Caudate nucleus (tissue), 63 donors: ENCODE measurements at places on chromosomes 2 and 18.

- DNase-seq, result no peak
Measured at GRCh38 chr18:7002107-7002506, 115.5 kb downstream of the LAMA1 start.

- no peak for DNase-seq
Measured at GRCh38 chr2:16045653-16046352, 105.5 kb downstream of the MYCN start.

DNA sequence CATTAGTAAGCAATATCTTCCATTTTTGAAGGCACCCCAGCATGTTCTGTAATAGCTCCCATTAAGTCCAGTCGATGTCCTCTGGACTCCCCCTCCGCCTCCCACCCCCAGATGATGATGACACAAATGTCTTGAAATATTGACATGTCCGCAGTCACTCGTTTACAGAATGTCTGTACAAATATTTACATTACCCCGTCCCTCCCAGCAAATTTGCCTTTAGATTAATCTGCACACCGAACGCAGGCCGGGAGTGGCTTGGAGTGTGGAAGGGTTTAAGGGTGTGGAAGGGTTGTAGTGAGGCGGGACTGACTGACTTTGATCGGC is 853 bp upstream of the OSBPL6 start:
- DNase-seq, result no peak

DNA sequence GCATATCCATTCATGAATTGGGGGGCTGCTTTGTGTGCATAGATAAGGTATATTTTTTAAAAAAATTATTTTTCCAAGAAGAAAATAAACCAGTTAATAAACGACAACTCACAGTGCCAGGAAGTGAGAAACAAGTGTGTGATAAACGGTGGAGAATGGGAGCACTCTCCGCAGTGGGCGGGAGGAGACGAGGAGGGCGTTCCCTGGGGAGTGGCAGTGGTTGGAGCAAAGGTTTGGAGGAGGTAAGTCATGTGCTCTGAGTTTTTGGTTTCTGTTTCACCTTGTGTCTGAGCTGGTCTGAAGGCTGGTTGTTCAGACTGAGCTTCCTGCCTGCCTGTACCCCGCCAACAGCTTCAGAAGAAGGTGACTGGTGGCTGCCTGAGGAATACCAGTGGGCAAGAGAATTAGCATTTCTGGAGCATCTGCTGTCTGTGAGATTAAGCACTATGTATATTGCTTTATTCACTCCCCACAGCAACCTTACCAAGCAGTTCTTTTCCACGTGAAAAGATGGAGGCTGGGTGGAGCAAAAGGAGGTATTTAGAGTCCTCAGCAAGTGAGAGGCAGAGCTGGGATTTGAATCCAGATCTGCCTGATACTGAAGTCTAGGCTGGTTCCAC is 27.0 kb upstream of the CASP8 start:
- no peak for DNase-seq

DNA sequence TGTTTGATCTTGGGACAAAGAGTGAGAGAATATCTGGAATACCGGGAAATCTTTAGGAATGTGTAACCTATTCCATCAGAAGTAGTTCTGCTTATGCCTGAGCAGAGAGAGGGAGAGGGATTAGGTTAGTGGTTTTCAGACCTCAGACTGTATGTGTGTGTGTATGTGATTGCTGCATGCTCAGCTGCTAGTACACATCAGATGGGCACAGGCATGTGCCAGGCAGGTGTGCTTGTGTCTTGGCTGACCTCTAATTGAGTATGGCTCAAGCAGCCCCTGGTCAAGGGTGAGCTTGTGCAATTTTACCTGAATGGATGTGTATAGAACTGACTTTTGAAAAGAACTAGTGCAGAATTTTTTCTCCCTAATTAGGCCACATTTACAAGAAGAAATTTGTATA is 91.2 kb downstream of the INSIG2 start:
- DNase-seq, result no peak

GRCh38 chr2:149021761-149022160 is 16.7 kb upstream of the LYPD6B start:
- DNase-seq, result no peak
